ENCODE measurements at places on chromosomes 5 and 9. TPM values are rescaled to one million over a fixed set of nuclear protein-coding genes. Genes with fewer than 3 reads are reported as not detected.

Gene PLPP7
- total RNA-seq, result 0.65 TPM

Gene PDZD2
- 4.0 TPM for total RNA-seq

Gene NEUROG1
- not detected for total RNA-seq

Gene PCDHB16
- total RNA-seq, result 0.07 TPM

Gene CXCL14
- total RNA-seq, result not detected

Gene OR1J4
- total RNA-seq, result not detected

Gene CCL28
- 2.4 TPM for total RNA-seq

Gene SLC36A2
- total RNA-seq, result not detected

Gene DDX4
- not detected for total RNA-seq

Gene SLIT3
- 0.13 TPM for total RNA-seq

Gene MAN1B1
- 45.7 TPM for total RNA-seq

Gene CHSY3
- total RNA-seq, result 2.7 TPM

Gene POLR3G
- total RNA-seq, result 41.1 TPM

Gene PDE6A
- total RNA-seq, result not detected

Gene NFX1
- total RNA-seq, result 27.1 TPM

Gene RCL1
- total RNA-seq, result 22.3 TPM

Gene GABRA1
- not detected for total RNA-seq

Gene CSF2
- total RNA-seq, result not detected

Gene ENTREP1
- 5.5 TPM for total RNA-seq

Gene FBP2
- total RNA-seq, result not detected

Gene SPAG8
- 0.13 TPM for total RNA-seq

Gene ZNF367
- total RNA-seq, result 13.8 TPM

Gene BTNL8
- not detected for total RNA-seq

Gene ADGRD2
- not detected for total RNA-seq

Gene AGXT2
- not detected for total RNA-seq

Gene PRDM9
- not detected for total RNA-seq

Gene FOXD4L3
- total RNA-seq, result 0.27 TPM

Gene DND1
- total RNA-seq, result 0.43 TPM

Gene CATSPER3
- not detected for total RNA-seq

Gene POU5F2
- total RNA-seq, result 3.9 TPM

Gene SLC6A19
- total RNA-seq, result not detected

Gene FAM78A
- total RNA-seq, result 4.7 TPM

Gene ELAVL2
- total RNA-seq, result 2.2 TPM

Gene FREM1
- 0.27 TPM for total RNA-seq

Gene COL23A1
- total RNA-seq, result not detected

Gene FAM221B
- total RNA-seq, result not detected

Gene SLC36A3
- not detected for total RNA-seq

Gene SPARC
- total RNA-seq, result 1,783 TPM

Gene KCNN2
- total RNA-seq, result 0.36 TPM

Gene FOXD4
- 0.27 TPM for total RNA-seq

Gene DNAI1
- not detected for total RNA-seq

Gene CARD9
- total RNA-seq, result 0.40 TPM

Gene GEMIN5
- total RNA-seq, result 42.4 TPM

Gene BASP1
- total RNA-seq, result 92.2 TPM

Gene SOHLH1
- total RNA-seq, result not detected

Gene RFESD
- total RNA-seq, result 1.2 TPM

Gene FOXD4L5
- not detected for total RNA-seq

Gene DNM1
- total RNA-seq, result 0.66 TPM

Gene TXNDC8
- not detected for total RNA-seq

Gene SVEP1
- total RNA-seq, result 0.14 TPM

Gene PCDHGA8
- total RNA-seq, result 1.6 TPM

Gene PCDHGA1
- 0.40 TPM for total RNA-seq

Gene SELENOP
- 0.66 TPM for total RNA-seq

Gene MYOZ3
- total RNA-seq, result 0.22 TPM

Gene CCDC192
- not detected for total RNA-seq

Gene SPATA31E1
- not detected for total RNA-seq

Gene EIF4E1B
- total RNA-seq, result not detected

Gene TSSK1B
- total RNA-seq, result not detected

Gene C5orf34
- total RNA-seq, result 10.6 TPM
